COR-L47 (cell line): ENCODE measurements at places on chromosomes 12 and 14.

GRCh38 chr12:63764481-63764880 lies 15.2 kb upstream of the RXYLT1 start:
- no peak for DNase-seq

DNA sequence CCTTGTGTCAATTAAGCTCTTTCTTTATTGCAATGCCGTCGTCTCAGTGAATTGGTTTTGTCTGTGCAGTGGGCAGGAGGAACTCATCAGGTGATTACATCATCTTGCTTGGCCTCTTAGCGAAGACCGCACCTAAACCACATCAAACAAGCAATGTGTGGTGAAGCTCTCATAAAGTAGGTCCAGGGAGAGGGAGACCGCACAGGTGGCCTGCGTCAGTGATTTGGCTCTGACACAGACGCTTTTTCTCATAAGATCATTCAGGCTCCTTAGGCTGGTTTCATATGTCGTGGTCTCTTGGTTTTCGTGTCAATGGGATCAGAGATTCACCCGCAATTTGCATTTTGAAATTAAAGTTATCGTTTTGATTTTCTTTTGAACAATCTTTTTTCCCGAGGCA lies 6.7 kb upstream of the TESC start:
- no peak for DNase-seq

DNA sequence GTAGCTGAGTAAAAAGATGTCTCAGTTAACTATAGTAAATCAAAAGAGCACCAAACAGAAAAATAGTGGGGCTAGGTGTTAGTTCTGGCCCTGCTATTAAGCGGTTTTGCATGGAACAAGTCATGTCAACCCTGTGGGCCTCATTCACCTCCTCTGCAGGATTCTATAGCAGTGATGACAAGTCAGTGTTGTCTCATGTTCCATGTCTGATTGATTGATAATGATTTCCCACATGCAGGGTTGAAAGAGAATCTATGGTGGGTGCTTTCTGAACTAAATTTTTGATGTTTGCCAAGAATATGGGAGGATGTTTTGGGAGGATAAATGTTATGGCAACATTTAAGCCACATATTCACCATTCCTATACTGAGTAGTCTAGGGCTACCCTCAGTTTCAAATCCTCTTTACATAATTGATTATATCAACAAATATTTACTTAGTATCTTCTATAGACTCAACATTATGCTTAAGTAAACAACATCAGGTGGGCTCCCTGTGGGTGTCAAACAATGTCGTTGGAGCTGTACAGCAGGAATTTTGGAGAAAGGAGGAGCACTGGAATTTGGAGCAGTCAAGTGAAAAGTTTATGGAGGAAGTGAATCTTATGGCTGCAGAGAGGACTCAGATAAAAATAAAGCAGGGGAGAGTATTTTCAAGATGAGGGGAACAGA lies 48.6 kb downstream of the IRAK3 start:
- DNase-seq = no peak

- no peak for DNase-seq
Observed at GRCh38 chr14:24298892-24299254, 707 bp downstream of the DHRS1 start.

GRCh38 chr14:100304825-100305323 lies 1.4 kb downstream of the SLC25A29 start:
- peak; percentile 90 for DNase-seq
